ENCODE measurements at places on chromosomes 3 and 15.

DNA sequence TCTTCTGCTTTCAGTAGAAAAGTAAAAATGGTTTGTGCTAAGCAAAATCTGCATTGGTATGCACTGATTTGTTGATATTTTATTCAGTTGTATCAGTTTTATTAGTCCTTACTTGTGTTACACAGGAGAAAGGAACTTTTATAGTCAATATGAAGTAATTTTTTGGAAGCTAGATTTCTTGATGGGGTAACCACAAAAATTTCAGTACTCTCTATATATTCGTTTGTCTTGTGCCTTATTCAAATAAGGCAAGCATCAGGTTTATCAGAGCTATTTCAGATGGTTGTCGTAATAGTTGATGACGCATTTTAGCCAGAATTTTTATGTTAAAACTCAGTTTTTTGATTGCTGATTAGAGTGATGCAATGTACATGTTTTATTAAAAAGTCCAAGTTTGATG lies 50.7 kb upstream of the NIPA1 start:
- H3K4me1 ChIP-seq, result no peaks in the 10 kb centered on the region
- no peaks in the 10 kb centered on the region for H3K36me3 ChIP-seq
- no peak overlapping the region for H3K4me3 ChIP-seq
- DNase-seq, result no peak
- H3K27ac ChIP-seq, result no peak overlapping the region

- DNase-seq, result no peak
- no peaks in the 10 kb centered on the region for H3K36me3 ChIP-seq
- no peak within 1 kb of the TSS for H3K27ac ChIP-seq
- no peak within 1 kb of the TSS for H3K4me3 ChIP-seq
Observed at GRCh38 chr3:127287840-127288239, at the start of gene PRR20G. Gene PRR20G, minus strand, starts transcription at chr3:127288046. Its CDS starts 681 bp downstream, at chr3:127287365.

DNA sequence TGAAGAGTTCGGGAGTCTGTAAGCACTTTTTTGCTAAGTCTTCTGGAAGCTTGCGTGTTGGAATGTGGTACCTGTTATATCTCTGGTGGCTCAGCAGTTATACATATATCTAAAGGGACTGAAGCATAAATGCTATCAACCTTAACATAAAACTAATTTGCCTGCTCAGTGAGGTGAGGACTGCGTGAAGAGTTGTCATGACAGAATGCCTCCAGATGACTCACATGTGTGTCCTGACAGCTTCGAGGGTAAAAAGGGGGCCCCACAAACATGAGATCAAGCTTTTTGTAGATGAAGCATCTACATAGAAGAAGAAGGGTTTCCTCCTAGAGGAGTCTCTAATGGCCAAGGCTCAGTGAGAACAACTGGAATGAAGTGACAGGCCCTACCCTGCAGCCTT lies 88.8 kb upstream of the C3orf80 start:
- no peak overlapping the region for H3K27ac ChIP-seq
- DNase-seq, result no peak
- no peaks in the 10 kb centered on the region for H3K27me3 ChIP-seq
- H3K4me1 ChIP-seq, result no peaks in the 10 kb centered on the region
- no peak overlapping the region for H3K4me3 ChIP-seq

DNA sequence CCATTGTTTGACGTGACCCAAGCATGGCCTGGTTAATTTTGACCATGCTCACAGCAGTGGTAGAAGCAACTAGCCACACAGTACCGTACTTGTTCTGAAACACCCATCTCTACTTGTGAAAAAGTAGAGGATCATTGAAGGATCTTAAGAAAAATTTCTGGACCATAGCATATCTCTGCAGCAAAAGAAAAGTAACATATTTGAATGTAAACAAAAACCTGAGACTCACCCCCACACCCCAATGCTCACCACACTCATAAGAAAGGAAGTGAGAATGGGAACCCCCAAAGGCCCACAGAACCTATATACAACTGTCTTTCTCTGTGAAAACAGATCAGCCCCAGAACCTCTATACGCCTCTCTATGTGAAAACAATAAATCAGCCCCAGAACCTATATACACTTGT lies 33.8 kb upstream of the TFRC start:
- H3K4me1 ChIP-seq, result peaks cover 4% of the 10 kb centered on the region
- no peak for DNase-seq
- H3K4me3 ChIP-seq, result no peak overlapping the region
- no peaks in the 10 kb centered on the region for H3K27me3 ChIP-seq

GRCh38 chr15:57554812-57555179 lies 36.9 kb upstream of the MYZAP start:
- H3K4me3 ChIP-seq, result no peak overlapping the region
- no peaks in the 10 kb centered on the region for H3K36me3 ChIP-seq
- H3K27ac ChIP-seq, result no peak overlapping the region
- no peaks in the 10 kb centered on the region for H3K27me3 ChIP-seq

DNA sequence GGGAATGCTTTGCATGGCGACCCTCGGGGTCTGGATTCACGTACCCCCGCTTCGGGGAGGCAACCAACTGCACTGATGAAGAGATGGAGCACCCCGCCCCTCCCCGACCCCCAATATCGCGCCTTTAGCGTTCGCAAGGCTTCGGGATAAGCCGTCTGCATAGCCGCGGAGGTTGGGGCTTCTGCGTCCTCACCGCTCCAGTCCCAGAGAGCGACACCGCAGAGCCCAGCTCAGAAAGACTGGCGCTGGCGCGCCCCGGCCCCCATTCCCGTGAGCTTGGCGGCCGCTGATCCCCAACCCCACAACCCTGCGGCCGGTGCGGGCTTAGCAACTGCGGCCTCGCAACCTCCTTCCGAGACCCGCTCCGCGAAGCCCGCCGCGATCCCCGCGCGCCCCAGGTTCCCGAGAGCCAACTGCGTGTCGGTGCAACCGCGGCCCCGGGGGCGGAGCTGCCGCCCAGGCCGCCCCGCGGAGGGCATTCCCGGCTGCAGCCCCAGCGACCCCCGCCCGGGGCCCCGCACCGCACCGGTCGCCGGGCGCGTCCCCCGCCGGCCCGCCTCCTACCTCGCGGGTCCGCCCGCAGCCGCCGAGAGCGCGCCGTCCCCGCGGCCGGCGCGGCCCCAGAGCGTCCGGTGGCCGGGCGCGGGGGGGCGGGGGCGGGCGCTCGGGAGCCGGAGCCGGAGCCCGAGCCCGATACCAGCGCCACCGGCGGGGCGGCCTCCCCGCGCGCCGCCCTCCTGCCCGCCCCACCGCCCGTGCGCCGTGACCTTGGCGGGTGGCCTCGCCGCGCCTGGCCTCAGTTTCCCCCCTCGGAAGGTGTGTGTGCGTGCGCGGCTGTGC lies 79.5 kb downstream of the IQSEC1 start:
- no peaks in the 10 kb centered on the region for H3K36me3 ChIP-seq
- no peak for DNase-seq
- H3K27ac ChIP-seq, result no peak overlapping the region

DNA sequence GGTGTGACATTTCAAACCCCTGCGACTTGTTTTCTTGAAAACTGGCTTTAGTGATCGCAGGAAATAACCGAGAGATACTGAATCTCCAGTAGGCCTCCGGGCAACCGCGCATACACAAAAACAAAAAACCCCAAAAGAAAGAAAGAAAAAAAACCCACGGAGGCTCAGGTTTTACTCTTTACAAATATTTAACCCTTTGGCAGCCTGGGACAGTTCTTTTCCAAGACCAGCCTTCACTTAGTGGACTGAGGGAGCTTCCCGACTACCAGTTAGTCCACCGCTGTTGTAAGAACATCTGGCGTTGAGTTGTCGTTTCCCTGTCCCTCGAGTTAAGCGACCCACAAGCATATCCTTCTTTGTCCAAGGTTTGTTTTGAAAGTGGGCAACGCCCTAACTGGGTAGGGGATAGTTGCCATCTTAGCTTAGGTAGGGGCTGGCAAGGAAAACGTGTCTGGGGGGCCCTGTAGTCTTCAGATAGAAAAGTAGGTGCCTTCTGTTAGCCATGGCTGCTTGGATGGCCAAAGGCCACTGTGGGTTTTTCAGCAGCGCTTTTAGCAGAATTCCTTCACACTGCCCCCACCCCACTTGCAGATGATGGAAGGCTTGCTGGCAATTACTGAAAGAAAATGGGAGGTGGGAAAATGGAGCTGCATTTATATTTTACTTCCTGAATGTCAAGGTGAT lies 6.9 kb downstream of the ISL2 start:
- no peak for DNase-seq
- H3K36me3 ChIP-seq, result no peaks in the 10 kb centered on the region
- H3K27ac ChIP-seq, result no peak overlapping the region

DNA sequence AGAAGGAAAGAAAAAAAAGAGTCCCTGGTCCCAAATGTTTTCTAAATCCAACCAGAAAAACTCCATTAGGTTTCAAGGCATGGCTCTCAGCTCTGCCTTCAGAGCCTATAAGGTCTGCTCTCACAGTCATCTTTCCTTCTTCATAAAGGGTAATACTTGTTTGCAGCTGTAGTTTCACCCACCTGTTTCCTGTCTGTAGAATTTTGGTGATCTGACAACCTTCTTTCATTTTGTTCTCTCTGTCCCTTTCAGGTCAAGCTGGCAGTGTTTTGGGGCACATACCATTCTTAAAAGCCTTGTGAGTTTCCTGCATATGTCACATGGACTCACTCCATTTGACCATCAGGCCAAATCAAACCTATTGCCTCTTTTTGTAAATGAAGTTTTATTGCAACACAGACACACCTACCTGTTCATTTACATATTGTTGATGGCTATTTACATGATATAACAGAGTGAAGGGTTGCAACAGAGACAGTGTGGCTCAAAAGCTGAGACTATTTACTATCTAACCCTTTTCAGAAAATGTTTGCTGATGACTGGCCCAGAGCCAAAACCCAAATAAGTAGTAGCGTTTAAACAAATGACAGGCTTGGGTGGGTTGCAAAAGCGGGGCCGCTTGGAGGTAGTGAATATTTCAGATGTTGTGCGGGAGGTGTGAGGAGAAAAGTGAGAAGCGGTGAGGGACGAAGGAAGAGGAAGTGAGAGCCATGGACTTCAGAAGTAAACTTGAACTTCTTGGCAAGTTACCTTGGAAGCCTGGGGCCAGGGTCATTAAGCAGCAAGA lies 292.7 kb upstream of the PROK2 start:
- no peaks in the 10 kb centered on the region for H3K27me3 ChIP-seq
- H3K36me3 ChIP-seq, result no peaks in the 10 kb centered on the region
- H3K4me3 ChIP-seq, result peak overlapping the region; percentile 8

GRCh38 chr3:38349684-38350359 lies 3.2 kb downstream of the XYLB start:
- no peak overlapping the region for H3K27ac ChIP-seq
- no peak for DNase-seq
- no peaks in the 10 kb centered on the region for H3K27me3 ChIP-seq

- no peaks in the 10 kb centered on the region for H3K27me3 ChIP-seq
- no peaks in the 10 kb centered on the region for H3K4me1 ChIP-seq
- H3K36me3 ChIP-seq, result no peaks in the 10 kb centered on the region
Observed at GRCh38 chr3:138381950-138382715, 33.8 kb downstream of the MRAS start.

DNA sequence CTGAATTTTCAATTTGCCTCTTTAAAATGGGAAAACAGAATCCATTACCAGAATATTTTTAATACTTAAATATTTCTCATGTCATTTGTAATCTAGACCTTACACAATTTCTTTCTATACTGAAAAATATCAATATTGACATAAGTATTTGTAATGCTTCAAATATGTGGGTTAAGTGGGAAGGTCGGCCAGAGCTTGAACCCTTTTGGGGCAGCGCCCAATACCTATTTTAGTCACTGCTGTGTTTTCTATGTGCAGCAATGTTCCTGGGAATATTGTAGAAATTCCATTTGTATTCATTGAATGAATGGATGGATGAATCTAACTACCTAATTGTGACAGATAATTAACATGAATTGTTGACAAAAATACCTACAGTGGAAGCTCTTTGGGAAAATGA lies 459.7 kb upstream of the ZNF717 start:
- no peaks in the 10 kb centered on the region for H3K27me3 ChIP-seq
- H3K36me3 ChIP-seq, result no peaks in the 10 kb centered on the region
- no peak for DNase-seq
- H3K4me1 ChIP-seq, result no peaks in the 10 kb centered on the region
- no peak overlapping the region for H3K4me3 ChIP-seq

GRCh38 chr3:156553705-156554356 lies 1.1 kb downstream of the SSR3 start:
- peaks cover 32% of the 10 kb centered on the region for H3K36me3 ChIP-seq
- H3K4me1 ChIP-seq, result peaks cover 50% of the 10 kb centered on the region
- H3K27me3 ChIP-seq, result no peaks in the 10 kb centered on the region
- H3K4me3 ChIP-seq, result peak overlapping the region; percentile 89

DNA sequence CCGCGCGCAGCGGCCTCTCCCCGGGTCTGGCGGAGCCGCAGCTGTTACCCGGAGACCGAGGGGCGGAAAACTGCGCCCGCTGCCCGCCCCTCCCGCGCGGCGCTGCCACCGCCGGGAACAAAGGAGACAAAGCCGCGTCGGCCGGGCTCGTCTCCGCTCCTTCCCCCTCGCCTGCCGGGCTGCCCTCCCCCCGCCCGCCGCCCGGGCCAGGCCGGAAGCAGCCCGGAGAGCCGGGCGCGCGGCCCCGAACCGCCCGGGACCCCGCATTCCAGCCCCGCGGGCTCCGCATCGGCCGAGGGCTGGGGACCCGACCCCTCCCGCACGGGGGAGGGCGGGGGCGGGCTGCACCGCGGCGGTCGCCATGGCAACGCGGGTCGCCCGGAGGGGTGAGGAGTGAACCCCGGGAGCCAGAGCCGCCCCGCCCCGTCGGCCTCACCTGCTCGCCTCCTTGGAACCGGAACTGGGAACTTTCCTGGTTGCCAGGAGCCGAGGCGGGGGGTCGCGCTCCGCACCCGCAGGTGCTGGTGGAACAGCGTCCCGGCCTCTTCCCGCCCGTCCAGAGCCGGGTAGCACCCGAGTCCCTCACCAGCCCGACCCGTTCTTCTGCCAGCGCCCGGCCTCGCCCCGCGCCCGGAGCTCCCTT lies 448 bp downstream of the PLXNB1 start:
- no peak overlapping the region for H3K27ac ChIP-seq
- H3K4me1 ChIP-seq, result no peaks in the 10 kb centered on the region
- H3K4me3 ChIP-seq, result peak overlapping the region; percentile 67

GRCh38 chr3:8637348-8637747 lies 7.2 kb downstream of the SSUH2 start:
- DNase-seq, result no peak
- H3K4me1 ChIP-seq, result no peaks in the 10 kb centered on the region
- no peaks in the 10 kb centered on the region for H3K36me3 ChIP-seq
- H3K27me3 ChIP-seq, result no peaks in the 10 kb centered on the region
- no peak overlapping the region for H3K27ac ChIP-seq
- H3K4me3 ChIP-seq, result no peak overlapping the region

- H3K36me3 ChIP-seq, result no peaks in the 10 kb centered on the region
- no peaks in the 10 kb centered on the region for H3K27me3 ChIP-seq
- H3K27ac ChIP-seq, result peak overlapping the region; percentile 96
- DNase-seq, result peak; percentile 61
- H3K4me3 ChIP-seq, result peak overlapping the region; percentile 80
- H3K4me1 ChIP-seq, result peaks cover 15% of the 10 kb centered on the region
Observed at GRCh38 chr3:47780741-47781684, 680 bp downstream of the SMARCC1 start.

- no peak for DNase-seq
- peaks cover 6% of the 10 kb centered on the region for H3K36me3 ChIP-seq
- no peaks in the 10 kb centered on the region for H3K27me3 ChIP-seq
- H3K27ac ChIP-seq, result no peak overlapping the region
- no peak overlapping the region for H3K4me3 ChIP-seq
- no peaks in the 10 kb centered on the region for H3K4me1 ChIP-seq
Observed at GRCh38 chr15:63634154-63634553, 37.0 kb downstream of the FBXL22 start.
